Vein endothelial cell (primary cell): ENCODE measurements at places on chromosomes 1 and 21. TPM values are rescaled to one million over a fixed set of nuclear protein-coding genes. Genes with fewer than 3 reads are reported as not detected.

The PTGER3 gene
- not detected in 2 replicates for total RNA-seq

The ARTN gene
- total RNA-seq = not detected in 2 replicates

The UBL4B gene
- total RNA-seq = not detected in 2 replicates

The OR2L5 gene
- not detected in 2 replicates for total RNA-seq

The GJA5 gene
- total RNA-seq = 2.0 and 8.8 TPM in 2 replicates

The CFAP126 gene
- not detected in 2 replicates for total RNA-seq

The FALEC gene
- not detected in 2 replicates for total RNA-seq

The PPOX gene
- total RNA-seq = 15.6 and 15.7 TPM in 2 replicates

The ATAD3C gene
- not detected in 2 replicates for total RNA-seq

The OLIG2 gene
- not detected in 2 replicates for total RNA-seq

The RAB7B gene
- 0.10 TPM in 1 of 2 replicates, not detected in the other for total RNA-seq

The SLC35F3 gene
- total RNA-seq = not detected in 2 replicates

The SAMSN1 gene
- 2.0 and 4.9 TPM in 2 replicates for total RNA-seq

The ALX3 gene
- not detected in 2 replicates for total RNA-seq

The ZNF691 gene
- total RNA-seq = 5.9 and 6.2 TPM in 2 replicates

The CD1B gene
- not detected in 2 replicates for total RNA-seq

The AADACL3 gene
- not detected in 2 replicates for total RNA-seq

The HCRTR1 gene
- 1.3 and 2.0 TPM in 2 replicates for total RNA-seq

The ZSWIM5 gene
- 1.8 and 4.2 TPM in 2 replicates for total RNA-seq

The TATDN3 gene
- 8.0 and 9.8 TPM in 2 replicates for total RNA-seq

The C1orf174 gene
- total RNA-seq = 26.5 and 31.9 TPM in 2 replicates

The RGS8 gene
- not detected in 2 replicates for total RNA-seq

The CCDC27 gene
- not detected in 2 replicates for total RNA-seq

The OR6K2 gene
- not detected in 2 replicates for total RNA-seq

The DISP3 gene
- 0.10 and 0.33 TPM in 2 replicates for total RNA-seq

The WRAP73 gene
- 14.2 and 14.7 TPM in 2 replicates for total RNA-seq

The COL16A1 gene
- total RNA-seq = 0.65 and 0.86 TPM in 2 replicates

The TNFRSF25 gene
- 17.0 and 18.9 TPM in 2 replicates for total RNA-seq

The TSPAN2 gene
- 1.5 and 4.2 TPM in 2 replicates for total RNA-seq
